Vagina (tissue), 2 donors: ENCODE measurements at places on chromosomes 7 and 10. TPM values are rescaled to one million over a fixed set of nuclear protein-coding genes. Genes with fewer than 3 reads are reported as not detected.
A peak's percentile ranks its signal among the peaks of the same experiment; 100 is the strongest.

The CYP3A4 gene
- not detected for total RNA-seq

The VSTM2A gene
- 0.98 TPM for total RNA-seq

GRCh38 chr7:111173990-111174389 is 83.1 kb downstream of the LRRN3 start:
- no peaks in the 10 kb centered on the region for H3K36me3 ChIP-seq
- H3K27me3 ChIP-seq, result no peaks in the 10 kb centered on the region
- H3K27ac ChIP-seq, result no peak overlapping the region
- no peaks in the 10 kb centered on the region for H3K4me1 ChIP-seq

GRCh38 chr7:8229927-8230326 is 32.0 kb downstream of the ICA1 start:
- H3K4me1 ChIP-seq, result no peaks in the 10 kb centered on the region
- H3K27me3 ChIP-seq, result no peaks in the 10 kb centered on the region
- H3K27ac ChIP-seq, result no peak overlapping the region
- H3K4me3 ChIP-seq, result no peak overlapping the region

- no peaks in the 10 kb centered on the region for H3K36me3 ChIP-seq
- H3K4me1 ChIP-seq, result no peaks in the 10 kb centered on the region
- no peak for DNase-seq
- no peaks in the 10 kb centered on the region for H3K27me3 ChIP-seq
These were observed 54.9 kb downstream of the SEMA3E start for GRCh38 chr7:83593921-83594475.

The NEUROD6 gene
- total RNA-seq, result not detected

- H3K4me1 ChIP-seq, result peaks cover 73% of the 10 kb centered on the region
- DNase-seq, result no peak
- no peaks in the 10 kb centered on the region for H3K27me3 ChIP-seq
- H3K27ac ChIP-seq, result no peak overlapping the region
These were observed 14.0 kb downstream of the KMT2E start for GRCh38 chr7:105028004-105028403.

The CUEDC2 gene
- 52.1 TPM for total RNA-seq

DNA sequence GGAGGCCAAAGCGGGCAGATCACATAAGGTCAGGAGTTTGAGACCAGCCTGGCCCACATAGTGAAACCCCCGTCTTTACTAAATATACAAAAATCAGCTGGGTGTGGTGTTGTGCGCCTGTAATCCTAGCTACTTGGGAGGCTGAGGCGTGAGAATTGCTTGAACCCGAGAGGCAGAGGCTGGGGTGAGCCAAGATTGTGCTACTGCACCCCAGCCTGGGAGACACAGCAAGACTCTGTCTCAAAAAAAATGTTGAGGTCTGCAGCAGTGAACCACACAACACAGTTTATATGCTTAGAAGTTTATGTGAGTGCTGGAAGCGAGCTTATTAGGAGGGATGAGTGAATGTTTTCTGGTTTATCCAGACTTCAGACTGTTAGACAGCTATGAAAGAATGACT is 10.4 kb downstream of the LHPP start:
- no peaks in the 10 kb centered on the region for H3K36me3 ChIP-seq
- no peak for DNase-seq
- H3K27me3 ChIP-seq, result no peaks in the 10 kb centered on the region
- H3K4me1 ChIP-seq, result no peaks in the 10 kb centered on the region
- H3K27ac ChIP-seq, result no peak overlapping the region

DNA sequence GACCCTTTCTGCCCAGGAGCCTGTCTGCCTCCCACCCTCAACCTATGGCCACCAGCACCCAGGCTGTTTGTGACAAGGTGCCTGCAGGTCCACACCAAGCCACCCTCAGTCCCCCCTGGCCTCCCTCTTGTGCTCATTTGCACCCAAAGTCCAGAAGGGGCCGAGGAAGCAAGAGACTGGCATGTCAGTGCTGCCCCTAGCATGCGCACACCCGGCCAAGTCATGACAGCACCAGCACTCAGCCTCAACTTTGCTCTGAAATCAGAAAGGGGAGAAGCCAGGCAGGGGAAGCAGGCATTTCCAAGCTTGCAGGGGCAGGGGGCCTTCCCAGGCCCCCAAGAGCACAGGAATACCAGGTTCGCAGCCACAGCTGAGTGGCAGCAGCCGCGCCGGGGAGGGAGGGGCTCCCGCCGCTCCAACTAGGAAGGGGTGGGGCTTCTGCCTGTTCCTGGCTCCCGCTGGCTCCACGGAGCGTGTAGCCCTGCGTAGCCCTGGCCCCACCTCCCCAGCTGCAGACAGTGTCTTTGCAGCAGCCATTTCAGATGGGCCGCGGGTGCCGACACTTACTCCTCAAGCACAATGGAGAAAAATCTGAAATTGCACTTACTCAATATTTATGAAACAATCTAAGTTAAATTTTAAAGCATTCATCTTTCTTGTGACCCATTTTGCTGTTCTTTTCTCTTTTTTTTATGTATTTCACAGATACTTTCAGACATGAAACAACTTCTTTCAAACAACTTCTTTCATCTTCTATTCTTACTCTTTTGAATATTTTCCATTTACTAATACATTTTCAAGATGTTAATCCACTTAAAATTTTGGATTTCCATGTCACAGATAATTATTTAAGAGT is 54.9 kb upstream of the ABCB5 start:
- H3K36me3 ChIP-seq, result no peaks in the 10 kb centered on the region
- no peaks in the 10 kb centered on the region for H3K27me3 ChIP-seq
- no peak overlapping the region for H3K27ac ChIP-seq
- no peak overlapping the region for H3K4me3 ChIP-seq

- H3K27ac ChIP-seq, result no peak overlapping the region
- no peak overlapping the region for H3K4me3 ChIP-seq
- H3K27me3 ChIP-seq, result no peaks in the 10 kb centered on the region
- DNase-seq, result no peak
- no peaks in the 10 kb centered on the region for H3K36me3 ChIP-seq
These were observed 26.9 kb upstream of the TRIM56 start for GRCh38 chr7:101058355-101058754.

The GSTO2 gene
- total RNA-seq, result 13.8 TPM

DNA sequence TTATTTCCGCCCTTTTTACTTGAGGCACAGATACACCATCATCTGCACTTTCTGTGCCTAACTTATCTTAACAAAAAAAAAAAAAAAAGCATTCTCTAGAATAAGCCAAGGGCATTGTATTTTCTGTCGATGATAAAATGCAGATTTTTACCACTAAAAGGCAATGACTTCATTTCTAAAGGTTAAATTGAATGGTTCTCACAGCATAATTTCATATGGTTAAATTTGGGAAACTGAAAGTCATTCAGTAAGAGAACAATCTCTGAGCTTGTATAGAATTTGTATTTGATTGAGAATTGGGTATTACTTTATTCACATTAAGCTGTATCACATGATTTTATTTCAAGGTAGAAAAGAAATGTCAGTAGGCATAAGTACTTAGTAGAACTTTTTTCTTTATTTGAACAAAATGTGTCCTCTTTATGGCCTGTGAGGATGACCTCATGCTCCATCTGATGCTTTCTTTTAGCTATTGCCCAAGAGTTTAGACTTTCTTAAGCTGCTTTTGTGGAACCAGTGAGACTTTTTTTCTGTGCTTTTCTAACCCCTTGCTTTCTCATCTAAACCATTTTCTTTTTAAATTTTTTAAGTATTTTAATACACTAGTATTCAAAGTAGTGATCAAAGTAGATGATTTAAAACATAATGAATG is 110.3 kb downstream of the LRRC4 start:
- H3K27ac ChIP-seq, result no peak overlapping the region
- no peak for DNase-seq
- H3K4me3 ChIP-seq, result no peak overlapping the region
- H3K36me3 ChIP-seq, result no peaks in the 10 kb centered on the region
- no peaks in the 10 kb centered on the region for H3K4me1 ChIP-seq

DNA sequence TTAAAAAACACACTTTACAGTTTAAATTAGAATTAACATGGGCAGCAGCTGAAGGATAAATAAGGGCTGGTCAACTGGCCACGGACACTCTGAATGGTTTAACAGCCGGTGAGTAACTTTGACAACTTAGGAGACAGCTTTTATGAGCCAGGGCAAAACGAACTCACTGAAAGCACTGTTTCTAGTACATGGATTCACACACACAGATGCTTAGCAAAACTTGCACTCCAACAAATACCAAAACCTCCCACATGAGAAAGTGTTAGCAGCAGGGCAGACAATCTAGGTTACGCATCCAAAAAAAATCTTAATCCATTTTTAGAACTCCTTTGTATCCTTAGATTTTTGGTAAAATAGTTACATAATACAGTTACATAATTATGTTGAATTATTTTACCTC is 486.4 kb downstream of the PHTF2 start:
- H3K4me1 ChIP-seq, result no peaks in the 10 kb centered on the region
- DNase-seq, result no peak
- H3K4me3 ChIP-seq, result no peak overlapping the region
- H3K27ac ChIP-seq, result no peak overlapping the region
- H3K36me3 ChIP-seq, result no peaks in the 10 kb centered on the region

The CYP2C19 gene
- total RNA-seq, result 6.1 TPM

GRCh38 chr10:126933116-126933515 is 27.9 kb downstream of the DOCK1 start:
- H3K36me3 ChIP-seq, result no peaks in the 10 kb centered on the region
- no peak overlapping the region for H3K4me3 ChIP-seq
- no peaks in the 10 kb centered on the region for H3K27me3 ChIP-seq
- DNase-seq, result no peak

The ZNF273 gene
- total RNA-seq, result 47.4 TPM

DNA sequence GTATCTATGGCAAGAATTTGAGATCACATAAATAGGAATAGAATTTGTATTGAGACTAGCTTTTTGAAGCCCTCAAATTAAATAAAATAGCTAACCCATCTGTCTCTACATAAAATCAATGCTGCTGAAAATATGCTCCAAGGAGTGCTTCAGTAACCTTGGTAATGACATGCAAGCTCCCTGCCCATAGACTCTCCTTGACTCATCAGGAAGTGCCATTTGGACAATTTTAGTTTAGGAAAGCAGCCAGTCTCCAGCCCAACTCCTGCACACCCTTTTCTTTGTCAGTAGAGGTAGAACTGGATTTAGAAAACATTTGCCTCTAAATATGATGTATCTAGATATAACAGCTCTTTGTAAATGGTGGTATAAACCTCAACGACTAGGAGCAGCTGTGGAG is 69.9 kb upstream of the PTPRZ1 start:
- H3K27ac ChIP-seq, result no peak overlapping the region
- no peaks in the 10 kb centered on the region for H3K36me3 ChIP-seq
- H3K4me3 ChIP-seq, result no peak overlapping the region
- no peaks in the 10 kb centered on the region for H3K27me3 ChIP-seq

GRCh38 chr10:116112232-116113231 is 160.5 kb downstream of the GFRA1 start:
- H3K36me3 ChIP-seq, result no peaks in the 10 kb centered on the region
- no peak overlapping the region for H3K4me3 ChIP-seq
- no peaks in the 10 kb centered on the region for H3K4me1 ChIP-seq
- no peaks in the 10 kb centered on the region for H3K27me3 ChIP-seq
- no peak overlapping the region for H3K27ac ChIP-seq
- DNase-seq, result peak; percentile 90

The TUBAL3 gene
- not detected for total RNA-seq

DNA sequence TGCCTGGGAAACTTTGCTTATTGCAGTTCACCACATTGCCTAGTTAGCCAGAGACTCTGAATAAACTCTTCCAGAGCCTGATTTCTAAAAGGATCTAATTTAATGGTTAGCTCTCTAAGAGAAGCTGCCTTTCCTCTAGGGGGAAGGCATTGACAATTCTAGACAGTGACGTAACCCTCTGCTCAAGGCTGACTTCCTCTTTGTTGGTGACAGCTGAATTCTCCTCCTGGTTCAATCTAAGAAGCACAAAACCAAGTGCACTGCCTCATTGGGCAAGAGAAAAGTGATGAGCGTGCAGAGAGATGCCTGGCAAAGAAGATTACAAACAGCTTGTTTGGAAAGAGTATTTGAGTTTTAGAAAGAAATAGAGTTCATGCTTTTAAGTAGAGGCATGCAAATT is 102.7 kb downstream of the MACC1 start:
- no peak for DNase-seq
- no peak overlapping the region for H3K27ac ChIP-seq
- no peaks in the 10 kb centered on the region for H3K27me3 ChIP-seq
- no peaks in the 10 kb centered on the region for H3K36me3 ChIP-seq
- H3K4me1 ChIP-seq, result no peaks in the 10 kb centered on the region
- H3K4me3 ChIP-seq, result no peak overlapping the region

- no peaks in the 10 kb centered on the region for H3K27me3 ChIP-seq
- no peak overlapping the region for H3K4me3 ChIP-seq
- no peaks in the 10 kb centered on the region for H3K4me1 ChIP-seq
- no peaks in the 10 kb centered on the region for H3K36me3 ChIP-seq
- DNase-seq, result no peak
These were observed 309.2 kb downstream of the GFRA1 start for GRCh38 chr10:115963848-115964247.

- no peak overlapping the region for H3K4me3 ChIP-seq
- H3K36me3 ChIP-seq, result no peaks in the 10 kb centered on the region
- no peak overlapping the region for H3K27ac ChIP-seq
- no peaks in the 10 kb centered on the region for H3K27me3 ChIP-seq
- peak; percentile 60 for DNase-seq
- H3K4me1 ChIP-seq, result no peaks in the 10 kb centered on the region
These were observed 4.4 kb downstream of the SCART1 start for GRCh38 chr10:133458021-133458709.

DNA sequence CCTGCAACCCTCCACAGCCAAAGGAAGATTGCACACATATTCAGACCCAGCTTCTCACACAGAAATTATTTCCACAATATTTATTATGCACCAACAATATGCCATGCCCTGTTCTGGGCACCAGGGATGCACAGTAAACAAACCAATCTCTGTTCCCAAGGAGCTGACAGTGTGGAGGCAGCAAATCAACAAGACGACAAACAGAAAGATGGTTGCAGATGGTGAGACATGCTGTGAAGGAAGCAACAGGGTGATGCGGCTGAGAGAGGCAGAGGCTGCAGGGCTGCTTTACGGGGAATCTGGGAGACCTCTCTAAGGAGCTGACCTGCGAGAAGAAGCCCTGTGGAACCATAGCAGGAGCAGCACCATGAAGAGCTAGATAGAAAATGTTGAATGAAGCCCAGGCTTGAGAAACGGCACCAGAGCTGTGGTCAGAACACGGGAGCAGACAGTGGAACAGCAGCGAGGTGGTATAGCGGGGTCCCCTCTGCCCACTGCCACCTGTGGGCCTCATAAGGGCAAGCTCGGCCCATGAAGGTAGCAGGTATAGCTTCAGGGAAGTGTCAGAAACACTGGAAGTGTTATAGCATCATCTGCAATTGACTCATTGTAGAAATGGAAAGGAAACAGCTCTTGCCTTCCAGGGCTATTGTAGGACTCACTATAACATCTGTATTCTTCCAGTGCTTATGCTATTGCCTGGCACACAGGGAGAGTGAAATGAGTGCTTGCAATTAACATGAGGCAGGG is 17.4 kb downstream of the RBP3 start:
- no peak for DNase-seq
- no peaks in the 10 kb centered on the region for H3K4me1 ChIP-seq
- no peak overlapping the region for H3K27ac ChIP-seq
- no peak overlapping the region for H3K4me3 ChIP-seq

DNA sequence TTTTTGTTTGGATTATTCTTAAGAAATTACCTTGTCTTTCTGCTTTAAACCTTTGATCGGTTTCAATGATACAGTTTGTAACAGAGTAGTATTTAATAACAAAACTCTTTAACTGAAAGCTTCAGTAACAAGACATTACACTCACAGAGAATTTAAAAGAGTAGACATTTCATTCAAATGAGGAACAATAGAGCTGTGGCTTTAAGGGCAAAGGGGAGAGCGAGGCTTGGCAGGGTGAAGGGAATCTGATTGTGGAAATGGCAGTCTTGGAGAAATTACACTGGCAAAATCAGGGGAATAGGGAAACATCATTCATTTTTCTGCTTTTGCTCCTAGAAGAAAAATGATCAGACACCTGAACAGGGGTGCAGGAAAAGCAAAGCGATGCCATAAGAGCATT is 5.1 kb upstream of the HIPK2 start:
- no peak for DNase-seq
- H3K27ac ChIP-seq, result no peak overlapping the region
- no peaks in the 10 kb centered on the region for H3K36me3 ChIP-seq
- no peaks in the 10 kb centered on the region for H3K27me3 ChIP-seq
- H3K4me3 ChIP-seq, result no peak overlapping the region
- peaks cover 8% of the 10 kb centered on the region for H3K4me1 ChIP-seq
